ENCODE measurements at places on chromosomes 6 and 20. TPM values are rescaled to one million over a fixed set of nuclear protein-coding genes. Genes with fewer than 3 reads are reported as not detected.

GRCh38 chr6:129673748-129674147, 36.2 kb downstream of the ARHGAP18 start:
- no peak overlapping the region for H3K4me3 ChIP-seq
- no peak for DNase-seq
- peaks cover 7% of the 10 kb centered on the region for H3K4me1 ChIP-seq
- H3K36me3 ChIP-seq = no peaks in the 10 kb centered on the region
- H3K27me3 ChIP-seq = no peaks in the 10 kb centered on the region

SLC25A27 gene
- total RNA-seq = 22.6 TPM

GRCh38 chr6:113184736-113185135, 672.4 kb upstream of the MARCKS start:
- DNase-seq = no peak
- H3K27ac ChIP-seq = no peak overlapping the region
- no peak overlapping the region for H3K4me3 ChIP-seq
- H3K36me3 ChIP-seq = no peaks in the 10 kb centered on the region

- no peak overlapping the region for H3K4me3 ChIP-seq
- H3K27ac ChIP-seq = no peak overlapping the region
- H3K27me3 ChIP-seq = no peaks in the 10 kb centered on the region
These were observed 37.7 kb upstream of the NOL4L start for GRCh38 chr20:32622585-32623468.

DNA sequence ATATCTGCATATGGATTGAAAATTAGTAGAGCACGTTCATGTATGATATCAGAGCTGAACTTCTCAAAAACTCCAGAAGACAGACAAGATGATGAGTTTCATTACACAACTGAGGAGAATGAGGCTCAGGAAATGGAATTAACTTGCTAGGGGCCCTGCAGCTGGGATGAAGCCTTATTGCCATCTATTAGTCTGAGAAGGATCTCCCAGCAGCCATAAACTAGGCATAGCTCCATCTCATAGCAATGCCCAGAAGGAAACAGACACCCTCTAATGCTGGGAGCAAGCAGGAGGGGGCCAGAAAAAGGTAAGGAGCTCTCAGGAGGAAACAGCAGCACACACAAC, 18.0 kb downstream of the TFEB start:
- H3K36me3 ChIP-seq = no peaks in the 10 kb centered on the region
- no peak for DNase-seq

DNA sequence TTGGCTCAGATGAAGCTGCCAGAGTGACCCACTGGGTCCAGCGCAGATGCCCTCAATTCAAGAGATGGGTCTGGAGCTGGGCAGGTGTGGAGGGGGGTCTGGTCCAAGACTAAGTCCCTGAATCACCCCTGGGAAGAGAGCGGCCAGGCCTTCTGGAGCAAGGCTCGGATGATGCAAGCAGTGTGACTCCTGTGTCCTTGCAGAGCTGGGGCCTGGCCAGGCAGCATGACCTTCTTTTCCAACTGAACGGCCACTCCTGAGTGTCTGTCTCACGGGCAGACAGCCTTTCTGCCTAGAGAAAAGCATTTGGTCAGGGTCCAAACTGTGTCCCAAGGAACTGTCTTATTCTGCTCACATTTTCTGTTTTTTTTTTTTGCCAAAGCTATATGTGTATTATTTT, 42.6 kb upstream of the FNDC1 start:
- DNase-seq = no peak
- no peaks in the 10 kb centered on the region for H3K4me1 ChIP-seq

All from kidney (tissue), 22 donors.